Cortex of kidney (tissue), 1 donor: ENCODE measurements at places on chromosomes 12 and 14.

DNA sequence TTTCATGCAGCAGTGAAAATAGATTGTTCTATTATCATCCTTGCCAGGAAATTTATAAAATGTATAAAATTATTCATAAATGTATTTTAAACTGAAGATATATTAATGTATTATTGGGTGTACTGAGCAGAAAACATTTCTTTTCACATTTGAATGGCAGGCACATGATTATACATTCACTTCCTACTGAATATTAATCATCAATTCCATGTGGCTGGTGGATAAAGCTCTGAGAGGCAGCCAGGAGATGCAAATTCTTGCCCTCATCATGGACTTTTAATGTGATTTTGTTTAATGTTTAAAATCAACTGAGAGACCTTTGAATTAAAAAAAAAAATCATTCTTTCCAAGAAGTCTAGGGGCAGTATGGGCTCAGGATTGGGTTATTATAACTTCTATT is 40.8 kb downstream of the ANO6 start:
- no peak for DNase-seq

- no peak for DNase-seq
Measured at GRCh38 chr12:18400186-18400585, 138.9 kb downstream of the PIK3C2G start.

DNA sequence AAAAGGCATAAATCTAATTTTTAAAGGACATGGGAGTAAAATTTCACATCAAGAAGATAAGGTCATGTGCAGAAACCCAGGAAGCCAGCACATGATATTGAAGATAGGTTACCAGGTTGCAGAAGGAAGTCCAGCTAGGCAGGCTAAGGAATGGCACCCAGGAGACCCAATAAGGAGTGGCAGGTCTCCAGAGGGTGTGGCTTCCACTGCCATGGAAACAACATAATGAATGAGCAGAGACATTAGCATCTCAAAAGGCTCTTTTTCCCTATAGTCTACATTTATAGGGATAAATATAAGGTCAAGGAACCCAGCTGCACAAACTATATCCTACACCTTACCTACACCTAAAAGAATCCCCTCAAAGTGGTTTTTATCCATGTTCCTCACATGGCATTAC is 275.9 kb downstream of the RPS29 start:
- DNase-seq, result no peak

GRCh38 chr14:43411841-43412240 is 1095.2 kb downstream of the FSCB start:
- no peak for DNase-seq

- no peak for DNase-seq
Measured at GRCh38 chr14:103930051-103930604, 1.9 kb downstream of the TDRD9 start.

- DNase-seq, result no peak
Measured at GRCh38 chr14:21090194-21090939, 8.1 kb downstream of the ZNF219 start.

DNA sequence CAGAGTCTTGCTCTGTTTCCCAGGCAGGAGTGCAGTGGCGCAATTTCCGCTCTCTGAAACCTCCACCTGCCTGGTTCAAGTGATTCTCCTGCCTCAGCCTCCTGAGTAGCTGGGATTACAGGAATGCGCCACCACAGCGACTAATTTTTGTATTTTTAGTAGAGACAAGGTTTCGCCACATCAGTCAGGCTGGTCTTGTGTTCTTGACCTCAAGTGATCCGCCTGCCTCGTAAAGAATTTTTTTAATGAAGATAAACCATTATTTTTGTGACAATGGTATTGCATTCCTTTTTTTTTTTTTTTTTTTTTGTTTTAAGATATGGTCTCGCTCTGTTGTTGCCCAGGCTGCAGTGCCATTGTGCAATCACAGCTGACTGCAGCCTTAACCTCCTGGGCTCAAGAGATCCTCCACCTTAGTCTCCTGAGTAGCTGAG is 25.8 kb downstream of the ACVR1B start:
- no peak for DNase-seq

DNA sequence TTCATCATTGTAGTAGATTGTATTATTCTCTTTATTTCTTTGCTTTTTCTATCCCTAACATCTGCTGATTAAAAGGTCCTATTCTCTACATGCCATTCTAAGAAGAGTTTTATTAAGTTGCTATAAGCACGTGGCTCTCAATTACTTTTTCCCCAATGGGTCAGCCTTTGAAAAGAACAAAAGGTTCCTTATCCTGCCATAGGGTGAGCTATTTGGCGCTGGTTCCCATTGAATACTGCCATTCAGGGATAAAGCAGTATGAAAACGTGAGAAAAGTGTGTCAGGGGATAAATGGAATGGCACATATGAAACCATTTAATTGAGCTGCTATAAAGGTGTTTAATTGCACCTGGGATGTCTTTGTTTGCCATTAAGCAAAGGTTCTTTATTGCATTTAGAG is 80.9 kb downstream of the SYNE2 start:
- DNase-seq, result no peak

- no peak for DNase-seq
Measured at GRCh38 chr12:113674996-113675395, 203.3 kb upstream of the LHX5 start.

GRCh38 chr14:77105145-77105939 is 7.3 kb downstream of the CIPC start:
- no peak for DNase-seq
